IMR-90 (cell line): ENCODE measurements at places on chromosomes 12 and 14. TPM values are rescaled to one million over a fixed set of nuclear protein-coding genes. Genes with fewer than 3 reads are reported as not detected.

- DNase-seq = peak; percentile 93
These were observed 114.9 kb downstream of the SAMD4A start for GRCh38 chr14:54681811-54682261.

GRCh38 chr12:29103539-29103974 lies 45.5 kb upstream of the FAR2 start:
- no peak for DNase-seq

The KIF26A gene
- not detected in 2 replicates for total RNA-seq

DNA sequence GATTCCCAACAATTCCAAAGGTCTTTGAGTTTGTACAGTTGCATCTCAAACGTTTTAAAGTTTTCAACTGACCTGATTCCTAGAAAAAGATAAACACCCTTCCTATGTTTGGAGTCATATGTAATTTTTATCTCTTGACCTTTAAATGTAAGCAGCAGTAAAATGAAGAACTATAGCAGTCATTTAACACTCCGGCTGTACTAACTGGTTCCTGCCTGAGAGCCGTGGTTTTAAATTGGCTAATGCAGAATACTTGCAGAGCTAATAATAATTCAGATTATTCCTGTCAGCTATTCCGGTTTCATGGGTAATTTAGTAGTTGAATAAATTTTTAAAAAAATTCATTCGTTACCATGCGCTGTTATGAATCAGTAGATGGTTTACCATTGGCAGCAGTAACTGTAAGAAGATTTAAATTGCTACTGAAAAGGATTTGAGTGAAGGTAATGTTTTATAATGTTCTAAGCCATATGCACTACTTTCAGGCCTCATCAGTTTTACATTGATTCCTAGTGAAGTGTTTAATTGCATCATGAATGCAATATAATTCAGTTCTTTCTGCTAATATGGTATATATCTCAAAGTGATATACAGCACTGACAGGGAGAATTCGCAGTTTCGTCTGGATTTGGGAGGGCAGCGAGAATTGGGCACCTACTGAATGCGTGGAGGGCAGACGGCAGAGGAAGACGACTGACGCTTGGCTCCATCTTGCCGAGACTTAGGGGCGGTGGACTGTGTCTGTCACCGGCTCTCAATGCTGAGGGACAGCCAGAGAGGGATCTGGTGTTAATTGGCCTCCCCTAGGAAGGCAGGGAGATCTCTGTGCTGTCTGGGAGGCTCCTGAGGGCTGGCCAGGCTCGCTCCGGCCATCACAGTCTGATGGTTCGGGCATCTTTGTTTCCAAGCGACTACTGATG lies 217.7 kb downstream of the PHETA1 start:
- DNase-seq = no peak

- no peak for DNase-seq
These were observed 928.6 kb downstream of the TMEM121 start for GRCh38 chr14:106455026-106455425.

The SERPINA12 gene
- not detected in 2 replicates for total RNA-seq
